NCI-H2029 treated with DMSO at 0.1 percent for 48 hours (cell line): ENCODE measurements at places on chromosomes 2 and 18.

DNA sequence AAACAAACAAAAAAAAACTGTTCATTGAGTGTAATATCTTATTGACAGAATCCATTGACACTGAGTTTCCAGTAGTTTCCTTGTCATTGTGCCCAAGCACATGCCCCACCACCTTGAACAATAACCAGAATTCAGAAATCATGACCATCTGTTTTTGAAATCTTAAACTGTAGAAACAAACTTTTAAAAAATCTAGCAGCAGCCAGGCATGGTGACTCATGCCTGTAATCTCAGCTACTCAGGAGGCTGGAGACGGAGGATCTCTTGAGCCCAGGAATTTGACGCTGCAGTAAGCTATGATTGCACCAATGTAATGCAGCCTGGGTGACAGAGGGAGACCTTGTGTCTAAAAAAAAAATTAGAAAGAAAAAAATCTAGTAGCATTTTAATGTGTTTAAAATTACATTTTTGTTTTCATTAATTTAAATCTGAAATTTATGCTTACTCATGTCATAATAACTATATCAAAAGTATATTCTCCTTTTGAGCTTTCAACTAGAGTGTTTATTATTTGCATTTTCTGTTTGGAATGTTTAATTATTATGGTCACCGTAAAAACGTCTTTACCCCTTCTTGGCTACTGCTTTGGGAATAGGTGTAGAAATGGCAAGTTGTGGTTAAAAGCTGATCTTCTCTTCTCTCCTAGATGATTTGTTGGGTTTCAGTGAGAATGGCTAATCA, 25.2 kb upstream of the STON1 start:
- DNase-seq, result no peak

- no peak for DNase-seq
Observed at GRCh38 chr2:240768216-240768615, 51.8 kb downstream of the KIF1A start.

GRCh38 chr2:50620783-50621182, 411.1 kb downstream of the NRXN1 start:
- DNase-seq, result no peak

GRCh38 chr2:179543361-179543901, 278.8 kb upstream of the SESTD1 start:
- DNase-seq, result no peak

DNA sequence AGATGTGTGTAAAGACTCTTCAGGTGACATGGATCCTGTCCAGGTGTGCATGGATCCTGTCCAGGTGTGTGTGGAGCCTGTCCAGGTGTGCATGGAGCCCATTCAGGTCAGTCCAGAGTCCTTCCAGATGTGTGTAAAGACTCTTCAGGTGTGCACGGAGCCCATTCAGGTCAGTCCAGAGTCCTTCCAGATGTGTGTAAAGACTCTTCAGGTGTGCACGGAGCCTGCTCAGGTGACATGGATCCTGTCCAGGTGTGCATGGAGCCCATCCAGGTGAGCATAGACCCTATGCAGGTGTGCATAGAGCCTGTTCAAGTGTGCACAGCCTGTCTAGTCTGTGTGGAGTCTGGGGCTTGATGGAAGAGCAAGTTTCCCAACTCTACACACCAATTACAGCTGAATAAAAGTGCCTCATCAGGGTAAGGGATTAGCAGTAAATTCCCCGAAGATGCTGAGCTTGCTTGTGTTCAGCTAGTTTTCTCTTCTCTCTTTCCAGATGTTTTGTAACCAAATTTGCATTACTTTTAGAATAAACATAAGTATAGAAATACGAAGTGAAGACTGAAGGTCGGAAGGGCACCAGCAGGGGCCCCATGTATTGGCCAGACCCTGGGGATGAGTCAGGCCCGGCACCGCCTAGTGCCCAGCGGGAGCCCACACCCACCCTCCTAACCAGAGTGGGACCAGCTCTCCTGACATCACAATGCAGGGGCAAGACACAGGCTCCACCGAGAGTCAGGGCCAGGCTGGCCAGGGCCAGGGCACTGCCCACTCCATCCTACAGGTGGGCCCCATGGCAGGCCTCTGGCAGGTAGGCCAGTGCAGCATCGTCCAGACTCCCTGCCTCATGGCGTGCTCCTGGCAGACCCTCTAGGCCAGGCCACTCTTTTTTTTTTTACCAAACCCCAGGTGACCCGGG, 38.6 kb upstream of the GPC1 start:
- DNase-seq, result no peak

- no peak for DNase-seq
Observed at GRCh38 chr2:105403241-105403782, 4.5 kb upstream of the FHL2 start.

- DNase-seq, result no peak
Observed at GRCh38 chr2:71277536-71278103, 50.7 kb upstream of the PAIP2B start.

GRCh38 chr2:109057686-109058085, 68.7 kb upstream of the EDAR start:
- no peak for DNase-seq

DNA sequence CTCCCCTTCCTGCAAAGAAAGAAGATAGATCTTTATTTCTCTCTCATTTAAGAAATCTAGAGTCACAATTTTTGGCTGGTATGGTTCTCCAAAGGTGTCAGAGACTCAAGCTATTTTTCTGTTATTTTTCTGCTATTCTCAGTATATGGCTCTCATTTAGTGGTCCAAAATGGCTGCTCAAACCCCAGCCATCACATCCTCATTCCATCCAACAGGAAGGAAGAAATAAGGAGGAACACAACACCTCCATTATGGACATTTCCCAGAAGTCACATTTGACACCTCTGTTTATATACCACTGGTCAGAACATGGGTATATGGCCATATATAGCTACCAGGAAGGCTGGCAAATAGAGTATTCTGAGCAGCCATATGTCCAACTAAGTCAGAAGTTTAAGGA, 7.4 kb upstream of the DDX1 start:
- no peak for DNase-seq

- DNase-seq, result no peak
Observed at GRCh38 chr2:9423922-9424272, 443 bp downstream of the CPSF3 start.

DNA sequence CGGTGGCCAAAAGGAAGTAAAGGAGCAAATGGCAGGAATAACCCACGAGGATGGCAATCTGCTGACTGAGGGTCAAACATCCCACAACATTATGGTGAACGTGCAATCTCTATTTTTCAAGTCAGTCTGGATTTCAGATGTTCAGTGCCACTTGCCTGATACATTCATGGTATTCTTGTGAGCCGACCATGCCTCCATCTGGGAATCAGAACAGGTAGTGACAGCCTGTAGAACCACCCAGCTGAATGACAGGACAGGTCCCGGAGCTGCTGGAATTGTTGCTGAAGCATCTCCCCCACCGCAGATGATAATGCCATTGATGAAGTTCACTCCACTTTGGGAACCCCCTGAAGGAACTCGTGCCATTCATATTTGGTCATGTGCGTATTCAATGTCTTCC, 123.2 kb downstream of the CAPN13 start:
- no peak for DNase-seq
